ENCODE measurements at places on chromosomes 5 and 9. TPM values are rescaled to one million over a fixed set of nuclear protein-coding genes. Genes with fewer than 3 reads are reported as not detected.

GRCh38 chr5:40853632-40854192, 12.5 kb downstream of the CARD6 start:
- no peak for DNase-seq

NIPAL4 gene
- total RNA-seq: not detected

BTNL3 gene
- total RNA-seq: not detected

- DNase-seq: no peak
These were observed 74.8 kb downstream of the MACIR start for GRCh38 chr5:103333376-103333775.

DNA sequence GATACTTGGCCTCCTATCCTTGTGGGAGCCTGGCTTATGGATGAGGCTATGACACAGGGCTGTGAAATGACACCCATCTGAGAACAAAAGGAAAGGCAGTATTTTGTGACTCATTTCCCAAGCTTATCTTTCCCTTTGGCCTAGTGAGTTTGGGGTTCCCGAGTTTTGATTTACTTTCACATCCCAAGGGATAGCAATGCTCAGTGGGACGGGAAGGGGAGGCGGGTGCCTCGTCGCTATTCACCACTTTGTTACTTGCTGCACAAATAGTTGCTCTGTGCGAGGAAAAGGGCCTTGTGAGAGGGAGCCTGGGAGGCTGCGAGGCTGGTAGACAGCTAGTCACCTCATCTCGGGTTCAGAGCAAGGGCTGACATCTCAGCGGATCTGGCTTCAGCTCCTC, 59.1 kb upstream of the ENTREP1 start:
- DNase-seq: no peak

- DNase-seq: no peak
These were observed 55.0 kb upstream of the CDH12 start for GRCh38 chr5:22908129-22908528.

GRCh38 chr5:158819095-158819494, 280.6 kb downstream of the EBF1 start:
- no peak for DNase-seq
